ENCODE measurements at places on chromosomes 13 and 19.
A peak's percentile ranks its signal among the peaks of the same experiment; 100 is the strongest.

DNA sequence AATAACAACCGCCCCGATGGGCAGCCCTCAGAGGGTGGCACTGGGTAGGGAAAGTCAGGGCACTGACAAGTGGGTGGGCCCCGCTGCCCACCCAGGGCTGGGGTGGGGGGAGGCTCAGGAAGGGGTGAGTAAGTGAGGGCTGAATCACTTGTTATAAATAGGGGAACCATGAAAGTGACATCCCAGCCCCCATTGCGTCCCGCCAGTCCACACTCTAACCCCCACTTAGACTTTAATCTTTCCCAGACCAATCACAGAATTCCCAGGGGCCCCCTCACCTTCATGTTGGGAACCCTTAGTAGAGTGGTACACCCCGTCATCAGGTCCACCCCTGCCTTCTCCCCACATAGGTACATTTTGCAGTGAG, 37.0 kb upstream of the NANOS3 start:
- no peak for DNase-seq

DNA sequence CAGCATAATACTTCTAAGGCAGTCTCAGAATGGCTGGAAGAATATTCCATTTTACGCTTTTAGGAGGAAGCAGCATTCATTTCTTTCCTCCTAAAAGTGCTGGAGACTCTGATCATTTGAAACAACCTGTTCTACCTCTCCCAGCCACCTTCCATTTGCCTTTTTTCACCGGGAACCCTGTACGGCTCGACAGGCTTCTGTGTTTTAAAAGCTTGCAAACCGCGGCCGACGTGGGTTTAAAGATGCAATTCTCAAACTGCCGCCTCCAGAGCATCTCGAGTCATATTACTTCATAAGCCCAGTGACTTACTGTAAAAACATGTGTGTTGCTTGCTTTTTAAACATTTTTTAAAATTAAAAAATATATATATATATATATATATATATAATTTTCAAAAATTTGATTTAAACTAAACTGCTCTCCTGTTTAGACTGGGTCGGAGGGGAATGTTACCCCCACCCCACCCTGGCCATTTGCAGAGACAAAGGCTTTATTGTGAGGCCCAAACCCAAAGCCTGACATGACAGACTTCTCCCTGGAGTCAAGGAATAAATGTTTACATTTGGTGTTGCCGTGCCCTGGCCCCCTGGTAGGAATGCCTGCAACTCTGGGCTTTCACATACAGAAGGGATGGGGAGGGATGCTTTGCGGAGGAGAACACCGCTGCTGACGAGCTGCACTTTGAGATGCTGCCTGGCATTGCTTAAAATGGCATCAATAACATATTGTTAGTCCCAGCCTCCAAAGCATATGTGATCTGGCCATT, 30.4 kb downstream of the ZNF536 start:
- DNase-seq = no peak

DNA sequence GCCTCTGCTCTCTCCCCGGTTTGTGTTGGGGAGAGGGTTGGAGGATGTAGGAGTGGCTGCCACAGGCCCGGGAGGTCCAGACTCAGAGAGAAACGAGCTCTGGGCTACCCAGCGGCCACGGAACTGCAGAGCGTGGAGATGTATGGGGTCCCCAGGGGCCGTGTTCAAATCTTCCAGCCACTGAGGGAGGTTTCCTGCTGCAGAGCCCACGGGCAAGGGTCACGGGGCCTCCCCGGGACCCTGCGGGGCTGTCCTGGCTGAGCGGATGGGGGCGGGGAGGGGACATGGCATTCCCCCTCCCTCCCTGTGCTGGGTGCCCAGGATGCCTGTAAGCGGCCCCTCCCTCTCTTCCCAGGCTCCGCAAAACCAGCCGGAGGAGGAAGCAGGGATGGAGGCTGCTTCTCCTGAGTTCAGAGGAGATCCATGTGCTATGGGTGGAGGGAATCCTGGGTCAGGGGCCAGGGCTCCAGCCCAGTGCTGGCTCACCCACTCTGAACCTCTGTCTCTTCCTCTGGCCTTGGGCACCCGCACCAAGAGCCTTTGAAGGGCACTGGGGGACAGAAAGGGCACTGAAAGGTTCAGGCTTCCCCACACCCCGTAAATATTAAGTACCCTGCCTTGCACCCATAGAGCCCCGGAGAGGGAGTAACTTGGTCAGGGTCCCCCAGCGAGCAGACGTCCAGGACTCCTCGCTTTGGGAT, 22.6 kb downstream of the SMIM24 start:
- DNase-seq = no peak

- peak; percentile 47 for DNase-seq
These were observed 7.8 kb downstream of the SMARCA4 start for GRCh38 chr19:10968527-10969135.

- peak; percentile 91 for DNase-seq
These were observed 34.4 kb downstream of the DCLK1 start for GRCh38 chr13:36096461-36097416.

GRCh38 chr13:33196767-33197166, 88.8 kb downstream of the STARD13 start:
- no peak for DNase-seq

DNA sequence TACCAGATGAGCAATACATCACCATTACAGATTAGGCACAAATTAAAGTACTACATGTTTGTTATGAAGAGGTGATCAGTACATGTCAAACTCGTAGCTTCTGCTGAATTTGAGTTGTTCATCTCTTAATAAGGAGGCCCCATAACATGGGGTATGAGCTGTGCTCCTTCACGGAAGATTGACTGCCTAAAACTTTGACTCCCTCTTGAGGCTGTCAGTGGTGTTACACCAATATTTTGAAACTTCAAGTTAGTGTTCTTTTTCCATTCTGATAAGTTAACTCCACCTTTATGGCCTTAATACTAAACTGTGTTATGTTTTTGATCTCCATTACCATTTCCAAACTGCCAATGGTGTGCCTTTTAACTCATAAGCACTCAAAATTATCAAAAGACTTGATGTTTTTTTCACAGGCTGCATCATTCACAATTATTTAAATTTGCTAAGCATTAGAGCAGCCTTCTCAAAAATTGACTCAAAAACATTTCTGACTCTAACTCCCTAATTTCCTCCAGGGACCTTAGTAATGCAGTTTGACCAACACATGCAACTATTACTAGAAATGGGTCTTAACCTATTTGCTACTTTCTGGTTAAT, 1591.5 kb downstream of the PCDH9 start:
- DNase-seq = peak; percentile 37

DNA sequence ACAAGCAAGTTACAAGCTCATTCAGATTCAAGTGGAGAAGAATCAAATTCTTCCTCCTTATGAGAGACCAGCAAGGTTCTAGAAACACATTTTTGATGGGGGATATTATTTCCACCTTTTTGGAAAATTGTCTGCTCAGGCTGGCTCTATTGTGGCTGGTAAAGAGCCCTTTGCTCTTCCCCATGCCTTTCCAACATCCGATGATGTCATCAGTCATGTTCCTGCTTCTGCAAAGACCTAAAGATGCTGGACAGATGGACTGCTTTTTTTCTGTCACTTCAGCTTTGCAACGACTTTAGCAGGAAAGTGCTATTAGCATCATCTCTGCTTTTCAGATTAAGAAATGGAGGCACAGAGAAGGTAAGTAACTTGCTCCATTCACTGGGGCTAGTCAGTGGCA, 4.2 kb downstream of the ADGRE3 start:
- no peak for DNase-seq

DNA sequence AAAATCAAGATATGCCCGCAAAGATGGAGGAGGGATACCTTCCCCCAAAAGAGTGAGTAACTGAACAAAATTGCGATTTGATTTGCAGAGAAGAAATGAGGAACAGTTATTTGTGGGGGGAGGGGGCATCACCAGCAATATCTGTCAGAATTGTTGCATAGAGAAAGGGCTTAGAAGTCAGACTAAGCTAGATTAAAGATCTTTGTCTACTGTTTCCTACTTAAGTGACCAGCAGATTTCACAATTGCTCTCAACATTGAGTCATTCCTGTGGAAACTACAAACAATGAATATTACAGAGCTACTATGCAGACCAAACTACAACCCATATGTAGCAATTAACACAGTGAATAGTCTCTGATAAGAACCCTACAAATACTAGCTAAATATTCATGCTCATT, 27.4 kb downstream of the FPR3 start:
- DNase-seq = no peak

GRCh38 chr19:56170261-56170660, 5.5 kb upstream of the GALP start:
- DNase-seq = peak; percentile 90

DNA sequence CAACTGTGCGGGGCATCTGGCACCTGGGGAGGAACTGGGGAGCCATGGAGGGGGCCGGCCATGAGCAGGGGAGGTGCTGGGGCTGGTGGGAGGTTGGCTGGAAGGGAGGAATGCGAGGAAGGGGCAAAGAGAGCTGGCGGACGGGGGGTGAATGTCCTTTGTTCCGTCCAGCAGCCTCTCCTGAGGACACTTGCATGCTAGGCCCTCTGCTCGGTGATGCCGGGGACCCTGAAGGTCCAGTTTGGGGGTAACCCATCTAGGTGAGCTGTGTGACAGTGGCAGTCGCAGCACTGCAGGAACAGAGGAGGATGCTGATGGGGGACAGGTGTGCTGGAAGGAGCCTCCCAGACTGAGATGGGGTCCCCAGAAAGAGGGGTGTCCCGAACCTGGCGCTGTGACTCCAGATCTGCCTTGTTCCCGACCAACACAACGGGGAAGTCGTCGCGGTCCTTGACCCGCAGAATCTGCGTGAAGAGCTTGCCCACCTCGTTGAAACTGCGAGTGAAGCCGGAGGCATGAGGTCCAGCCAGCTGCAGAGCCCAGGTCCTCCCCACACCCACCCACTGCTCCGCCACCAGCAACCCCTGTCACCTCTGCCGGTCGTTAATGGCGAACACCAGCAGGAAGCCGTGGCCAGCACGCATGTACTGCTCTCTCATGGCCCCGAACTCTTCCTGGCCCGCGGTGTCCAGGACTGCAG, 3.6 kb downstream of the RRAS start:
- DNase-seq = no peak

DNA sequence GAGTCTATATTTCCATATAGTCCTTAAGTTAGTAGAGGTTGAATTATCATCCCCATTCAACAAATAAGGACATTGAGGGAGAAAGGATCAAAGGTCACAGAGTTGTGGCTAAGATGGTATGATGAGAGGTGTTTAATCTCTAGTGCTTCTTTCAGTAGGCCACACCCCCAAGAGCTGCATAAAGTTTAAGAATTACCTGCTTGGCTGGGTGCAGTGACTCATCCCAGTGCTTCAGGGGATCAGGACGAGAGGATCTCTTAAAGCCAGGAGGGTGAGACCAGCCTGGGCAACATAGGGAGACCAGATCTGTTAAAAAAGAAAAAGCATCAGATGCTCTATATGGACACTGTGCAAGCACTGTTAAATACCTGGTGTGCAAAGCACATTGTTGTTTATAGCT, 560.0 kb upstream of the KLHL1 start:
- peak; percentile 48 for DNase-seq

DNA sequence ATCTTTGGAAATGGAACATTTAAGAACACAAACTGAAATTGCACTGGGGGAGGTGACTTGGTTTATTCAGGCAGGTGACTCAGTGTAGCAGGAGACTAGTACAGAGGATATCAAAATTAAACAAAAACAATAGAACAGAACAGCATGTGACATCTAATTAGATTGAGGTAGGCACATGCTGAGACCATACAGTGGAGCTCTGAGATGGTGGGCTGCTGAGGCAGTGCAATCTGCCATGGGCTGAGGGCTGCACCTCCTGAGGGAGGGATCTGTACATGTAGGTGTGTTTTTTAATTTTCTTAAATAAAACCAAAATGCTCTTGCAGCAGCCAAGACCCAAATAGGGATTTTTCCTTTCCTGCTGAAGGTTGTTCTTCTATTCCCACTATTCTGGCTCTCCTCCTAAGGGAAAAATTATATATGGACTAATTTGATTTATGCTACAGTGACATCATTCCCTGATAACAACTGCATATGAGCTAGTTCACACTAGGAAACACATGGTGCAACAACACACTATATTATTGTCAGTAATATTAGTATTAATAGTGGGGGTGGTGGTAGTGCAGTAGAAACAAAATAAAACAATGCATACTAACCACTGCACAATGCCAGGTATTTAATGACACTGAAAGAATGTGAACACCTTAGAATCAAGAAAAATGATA, 48.0 kb downstream of the LNX2 start:
- no peak for DNase-seq

GRCh38 chr19:49857061-49857837, 6.3 kb downstream of the PTOV1 start:
- no peak for DNase-seq

DNA sequence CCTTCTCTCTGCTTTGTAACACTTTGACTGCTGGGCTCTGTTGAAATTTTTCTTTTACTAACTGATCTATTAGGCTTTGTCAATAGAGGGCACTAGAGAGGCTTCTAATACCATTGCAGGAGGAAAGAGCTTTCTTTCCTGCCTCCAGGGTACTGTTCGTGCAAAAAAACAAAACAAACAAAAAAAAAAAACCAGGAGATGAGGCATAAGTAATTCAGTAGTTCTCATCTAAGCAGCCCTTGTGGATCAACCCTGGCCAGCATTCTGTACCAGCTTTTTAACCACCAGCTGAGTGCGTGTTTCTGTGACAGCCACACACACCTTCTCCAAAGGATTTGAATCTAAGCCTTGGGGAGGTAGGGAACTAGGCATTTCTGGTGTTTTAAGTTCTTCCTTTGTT, 1707.6 kb upstream of the SLC10A2 start:
- peak; percentile 76 for DNase-seq

GRCh38 chr13:97574926-97575325, 141.0 kb downstream of the RAP2A start:
- DNase-seq = peak; percentile 6

- no peak for DNase-seq
These were observed 27.6 kb downstream of the SKA3 start for GRCh38 chr13:21148557-21149258.

Measured in renal cortical epithelial cell (primary cell).